ENCODE measurements at places on chromosomes 7 and 10. TPM values are rescaled to one million over a fixed set of nuclear protein-coding genes. Genes with fewer than 3 reads are reported as not detected.

ADAMTS14 gene
- 0.34 TPM for polyA plus RNA-seq

UPF2 gene
- 6.1 TPM for polyA plus RNA-seq

GALNT17 gene
- polyA plus RNA-seq, result 0.70 TPM

PCLO gene
- polyA plus RNA-seq, result 5.1 TPM

OPTN gene
- polyA plus RNA-seq, result 25.0 TPM

PRSS37 gene
- not detected for polyA plus RNA-seq

ATXN7L1 gene
- 4.8 TPM for polyA plus RNA-seq

TMEM196 gene
- polyA plus RNA-seq, result 5.2 TPM

FKBP6 gene
- 0.38 TPM for polyA plus RNA-seq

VWDE gene
- polyA plus RNA-seq, result 2.5 TPM

C10orf71 gene
- 0.07 TPM for polyA plus RNA-seq

Data from pancreas (tissue), 10 donors.